Stimulated activated CD8-positive, alpha-beta memory T cell treated with anti-CD3 and anti-CD28 coated beads, Interleukin-4, amount 100 ng/mL, for 1 hour (primary cell): ENCODE measurements at places on chromosomes 6 and 20.

DNA sequence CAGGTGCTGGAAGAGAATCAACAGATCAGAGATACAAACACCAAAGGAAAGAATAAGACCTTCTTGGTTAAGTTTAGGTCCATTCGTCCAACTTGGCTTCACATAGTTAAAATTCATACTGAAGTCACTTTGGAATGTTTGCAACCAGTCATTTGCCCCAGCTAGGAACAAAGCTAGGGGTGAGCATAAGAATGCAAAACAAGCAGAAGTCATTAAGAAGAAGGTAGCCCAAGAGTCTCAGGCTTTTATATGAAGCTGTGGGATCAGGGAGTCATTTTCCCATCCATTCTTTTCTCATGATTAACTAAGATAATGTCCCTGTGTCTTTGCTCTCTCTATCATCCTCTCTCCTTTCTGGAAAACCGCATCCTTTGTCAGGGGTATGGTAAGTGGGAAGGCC, 51.5 kb upstream of the TMEM170B start:
- DNase-seq, result no peak

DNA sequence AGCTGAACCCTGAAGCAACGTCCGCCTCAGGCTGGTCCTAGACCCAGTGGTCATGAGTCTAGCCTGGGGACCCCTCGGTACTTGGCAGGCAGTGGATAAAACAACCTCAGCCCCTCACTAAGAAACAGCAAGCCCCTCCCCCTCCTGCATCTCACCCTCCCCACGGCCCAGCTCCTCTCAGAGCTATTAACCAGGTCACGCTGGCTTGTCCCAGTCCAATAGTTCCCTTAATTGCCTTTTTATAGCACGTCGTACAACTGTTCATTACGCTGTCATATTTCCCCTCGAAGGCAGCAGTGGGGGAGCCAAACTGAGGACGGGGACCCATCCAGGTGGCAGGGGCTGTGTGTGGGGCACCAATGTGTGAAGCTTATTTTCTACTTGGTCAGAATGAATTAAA, 8.6 kb upstream of the SLC32A1 start:
- DNase-seq, result no peak

- DNase-seq, result no peak
Measured at GRCh38 chr6:138240476-138241245, 22.4 kb upstream of the PBOV1 start.

DNA sequence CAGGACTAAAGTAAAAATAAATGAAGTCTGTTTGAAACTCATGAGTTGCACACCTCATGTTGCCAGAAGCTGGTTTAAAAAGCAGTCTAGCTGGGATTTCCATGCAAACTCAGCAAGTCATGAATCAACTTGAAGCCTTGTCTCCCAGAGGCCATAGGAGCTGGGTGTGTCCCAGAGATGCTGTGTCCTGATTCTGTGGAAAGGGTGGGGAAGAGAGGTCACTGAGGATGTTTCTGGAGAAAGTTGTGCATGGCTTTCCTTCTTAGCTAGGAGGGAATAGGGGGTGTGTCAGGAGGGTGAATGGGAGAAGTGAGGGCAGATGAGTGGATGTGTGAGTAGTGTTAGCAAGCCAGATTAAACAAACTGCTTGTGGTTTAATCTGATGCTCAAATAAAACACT, 111.3 kb downstream of the ADAT2 start:
- DNase-seq, result no peak

- DNase-seq, result no peak
Measured at GRCh38 chr6:5164092-5164491, 79.0 kb downstream of the PPP1R3G start.

GRCh38 chr6:83709748-83710050, 798 bp upstream of the SNAP91 start:
- no peak for DNase-seq

DNA sequence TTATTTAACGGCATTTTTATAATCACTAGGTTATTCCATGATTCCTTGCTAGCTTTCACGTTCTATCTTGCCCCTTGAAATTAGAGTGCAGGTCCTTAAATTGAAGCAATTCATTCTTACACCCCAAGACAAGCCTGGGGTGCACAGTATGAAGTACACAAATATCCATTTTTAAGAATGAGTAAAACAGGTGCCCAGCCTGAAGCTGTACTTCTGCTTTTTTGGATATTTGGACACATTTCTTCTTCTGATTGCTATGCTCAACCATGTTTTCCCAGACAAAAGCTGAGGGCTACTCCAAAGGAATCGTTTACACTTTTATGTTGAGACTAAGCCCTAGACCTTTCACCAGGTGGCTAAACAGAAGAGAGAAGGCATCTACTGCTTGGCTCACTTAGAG, 7.9 kb upstream of the TAGAP start:
- DNase-seq, result no peak

- DNase-seq, result no peak
Measured at GRCh38 chr6:166087246-166087645, 80.4 kb downstream of the TBXT start.

DNA sequence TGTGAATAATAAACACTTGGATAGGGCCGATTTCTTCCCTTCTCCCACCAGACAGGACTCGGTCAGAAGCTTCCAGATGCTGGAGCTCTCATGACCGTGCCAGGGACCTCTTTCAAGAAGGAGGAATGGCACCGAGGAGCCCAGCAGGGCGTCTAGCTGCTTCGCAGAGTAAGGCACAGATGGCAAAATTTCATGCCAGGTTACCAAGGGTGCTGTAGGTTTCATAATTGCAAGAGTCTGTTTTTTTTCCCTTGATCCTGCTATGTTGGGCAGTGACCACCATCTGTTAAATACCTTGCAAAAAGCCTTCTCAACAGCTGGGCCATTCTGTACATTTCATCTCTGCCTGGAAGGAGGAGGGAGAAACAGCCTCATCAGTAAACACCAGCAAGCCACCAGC, 111.8 kb downstream of the EDN3 start:
- DNase-seq, result no peak

GRCh38 chr20:54372313-54372712, 103.1 kb upstream of the DOK5 start:
- no peak for DNase-seq

DNA sequence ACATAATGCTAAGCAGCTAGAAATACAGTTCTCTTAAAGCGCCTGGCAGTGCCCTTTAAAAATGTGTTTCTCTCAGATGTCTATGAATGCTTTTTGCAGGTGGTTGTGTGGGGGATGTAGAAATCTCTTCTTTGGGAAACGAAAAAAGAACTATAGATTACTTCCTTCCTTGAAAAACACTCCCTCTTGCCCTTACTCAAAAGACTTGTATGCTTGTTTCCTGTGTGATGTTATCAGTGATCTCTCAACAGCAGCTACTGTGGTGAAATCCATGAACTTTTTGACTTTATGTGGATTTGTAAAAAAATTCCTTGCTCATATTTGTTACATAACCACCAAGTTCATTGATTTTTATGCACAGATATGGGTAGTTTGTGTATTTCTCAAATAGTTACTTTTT, 916.5 kb downstream of the QKI start:
- no peak for DNase-seq

DNA sequence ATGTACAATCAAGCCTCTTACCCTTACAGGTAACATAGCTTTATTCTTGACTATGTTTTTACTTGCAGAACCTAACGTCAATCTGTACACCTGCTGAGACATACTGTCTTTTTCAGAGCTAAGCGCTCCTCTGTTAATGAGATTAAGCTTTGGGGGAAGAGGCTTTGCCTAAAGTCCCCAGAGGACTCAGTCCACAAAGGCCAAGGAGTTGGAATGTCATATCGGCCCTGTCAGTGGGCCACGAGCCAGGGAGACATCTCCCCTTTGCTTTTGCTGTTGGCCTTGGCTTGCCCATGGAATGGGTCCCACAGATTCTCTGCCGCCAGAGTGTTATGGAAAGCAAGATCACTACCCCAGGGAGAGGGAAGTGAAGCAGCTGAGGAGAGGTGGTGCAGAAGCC, 64.1 kb upstream of the SOX4 start:
- no peak for DNase-seq

GRCh38 chr6:32937230-32937633, 3.6 kb downstream of the HLA-DMB start:
- no peak for DNase-seq

GRCh38 chr6:91240878-91241603, 654.2 kb upstream of the MAP3K7 start:
- no peak for DNase-seq

- DNase-seq, result no peak
Measured at GRCh38 chr6:38938741-38939140, 109.8 kb upstream of the GLP1R start.

- no peak for DNase-seq
Measured at GRCh38 chr6:138863321-138863720, 67.4 kb downstream of the ECT2L start.

GRCh38 chr20:53723045-53723444, 129.4 kb upstream of the ZNF217 start:
- DNase-seq, result no peak

DNA sequence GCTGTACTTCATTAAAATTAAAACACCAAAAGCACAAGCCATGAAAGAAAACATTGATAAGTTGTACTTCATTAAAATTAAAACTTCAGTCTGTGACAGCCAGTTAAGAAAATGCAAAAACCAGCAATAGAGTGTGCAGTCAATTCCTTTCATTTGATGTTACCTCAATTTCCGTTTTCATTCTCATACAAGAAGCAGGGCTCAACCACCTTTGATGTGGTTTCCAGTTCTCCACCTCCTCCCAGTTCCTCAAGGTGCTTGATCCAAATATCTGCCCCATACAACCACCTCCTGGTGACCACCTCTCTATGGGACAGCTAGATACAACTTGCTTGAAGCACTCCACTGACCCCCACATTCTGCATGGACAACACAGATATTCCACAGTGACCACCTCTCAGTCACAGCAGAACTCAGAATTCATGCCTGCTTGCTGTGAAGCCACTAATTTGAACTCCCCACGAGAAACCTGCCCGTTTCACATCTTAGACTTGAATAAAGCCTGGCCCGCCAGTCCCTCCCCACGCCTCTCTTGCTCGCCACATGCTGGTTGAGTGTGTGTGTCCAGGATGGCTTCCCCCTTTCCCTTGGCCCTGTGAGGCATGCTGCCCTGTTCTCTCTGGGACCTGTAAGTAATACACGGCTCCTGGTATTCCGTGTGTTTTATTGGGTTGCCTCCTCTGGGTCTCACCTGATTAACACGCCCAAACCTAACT, 66.1 kb downstream of the FAM50B start:
- no peak for DNase-seq

DNA sequence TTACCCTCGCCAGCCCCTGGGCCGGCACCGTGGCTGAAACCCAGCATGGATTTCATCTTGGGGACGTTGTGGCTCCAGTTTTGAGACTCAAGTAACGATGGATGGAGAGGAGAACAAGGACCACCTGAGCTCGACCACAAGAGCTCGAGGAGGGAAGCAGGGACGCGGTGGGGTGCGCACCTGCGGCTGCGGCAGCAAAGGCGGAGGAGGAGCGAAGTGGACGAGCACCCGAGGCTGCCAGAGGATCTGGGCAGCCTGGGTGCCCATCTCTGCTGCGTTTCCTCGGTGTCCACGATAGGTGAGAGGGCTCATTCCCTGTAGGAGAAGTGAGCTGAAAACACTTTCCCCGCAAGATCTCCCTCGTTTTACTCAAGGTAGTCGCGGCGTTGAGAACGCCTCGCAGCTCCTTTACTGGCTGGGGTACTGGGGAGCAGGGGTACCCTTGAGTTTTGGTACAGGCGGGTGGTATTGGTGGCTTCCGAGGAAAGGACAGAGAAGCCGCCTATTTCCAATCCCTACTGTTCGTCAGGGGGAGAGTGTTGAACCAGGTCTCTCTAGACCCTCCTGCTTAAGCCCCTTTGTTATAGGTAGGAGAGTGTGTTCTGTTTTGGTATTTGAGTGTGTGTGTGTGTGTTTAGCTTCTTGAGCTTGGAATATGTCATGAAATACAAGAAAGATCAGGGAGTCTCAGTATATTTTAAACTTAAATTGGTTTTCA, 137.7 kb downstream of the TRIM27 start:
- no peak for DNase-seq

GRCh38 chr20:48293671-48294070, 508.4 kb upstream of the SULF2 start:
- no peak for DNase-seq

GRCh38 chr20:15256676-15257568, 919.5 kb upstream of the FLRT3 start:
- no peak for DNase-seq

- DNase-seq, result peak; percentile 45
Measured at GRCh38 chr20:59159493-59160376, 3.9 kb upstream of the ZNF831 start.

GRCh38 chr6:22470454-22471131, 98.8 kb upstream of the HDGFL1 start:
- no peak for DNase-seq

- DNase-seq, result no peak
Measured at GRCh38 chr6:70998148-70998547, 41.3 kb upstream of the B3GAT2 start.

DNA sequence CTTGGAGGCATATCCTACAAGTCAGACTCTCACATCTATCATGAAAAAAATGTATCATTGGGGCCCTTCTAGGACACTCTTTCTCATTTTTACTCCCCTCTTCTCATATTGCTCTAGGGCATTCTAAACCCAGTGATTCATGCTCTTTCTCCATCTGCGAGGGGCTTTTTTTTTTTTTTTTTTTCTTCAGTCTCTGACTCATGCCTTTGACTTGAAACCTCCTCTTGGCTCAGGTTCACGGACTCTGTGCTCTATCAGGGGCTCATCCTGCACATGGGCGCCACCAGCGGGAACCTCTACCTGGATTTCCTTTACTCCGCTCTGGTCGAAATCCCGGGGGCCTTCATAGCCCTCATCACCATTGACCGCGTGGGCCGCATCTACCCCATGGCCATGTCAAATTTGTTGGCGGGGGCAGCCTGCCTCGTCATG, 17.8 kb downstream of the SLC22A1 start:
- DNase-seq, result no peak

- DNase-seq, result no peak
Measured at GRCh38 chr20:5031206-5031557, 29.9 kb upstream of the SLC23A2 start.

GRCh38 chr6:6377621-6378020, 57.2 kb upstream of the F13A1 start:
- no peak for DNase-seq

- DNase-seq, result no peak
Measured at GRCh38 chr6:142647449-142648035, 297.4 kb downstream of the HIVEP2 start.

DNA sequence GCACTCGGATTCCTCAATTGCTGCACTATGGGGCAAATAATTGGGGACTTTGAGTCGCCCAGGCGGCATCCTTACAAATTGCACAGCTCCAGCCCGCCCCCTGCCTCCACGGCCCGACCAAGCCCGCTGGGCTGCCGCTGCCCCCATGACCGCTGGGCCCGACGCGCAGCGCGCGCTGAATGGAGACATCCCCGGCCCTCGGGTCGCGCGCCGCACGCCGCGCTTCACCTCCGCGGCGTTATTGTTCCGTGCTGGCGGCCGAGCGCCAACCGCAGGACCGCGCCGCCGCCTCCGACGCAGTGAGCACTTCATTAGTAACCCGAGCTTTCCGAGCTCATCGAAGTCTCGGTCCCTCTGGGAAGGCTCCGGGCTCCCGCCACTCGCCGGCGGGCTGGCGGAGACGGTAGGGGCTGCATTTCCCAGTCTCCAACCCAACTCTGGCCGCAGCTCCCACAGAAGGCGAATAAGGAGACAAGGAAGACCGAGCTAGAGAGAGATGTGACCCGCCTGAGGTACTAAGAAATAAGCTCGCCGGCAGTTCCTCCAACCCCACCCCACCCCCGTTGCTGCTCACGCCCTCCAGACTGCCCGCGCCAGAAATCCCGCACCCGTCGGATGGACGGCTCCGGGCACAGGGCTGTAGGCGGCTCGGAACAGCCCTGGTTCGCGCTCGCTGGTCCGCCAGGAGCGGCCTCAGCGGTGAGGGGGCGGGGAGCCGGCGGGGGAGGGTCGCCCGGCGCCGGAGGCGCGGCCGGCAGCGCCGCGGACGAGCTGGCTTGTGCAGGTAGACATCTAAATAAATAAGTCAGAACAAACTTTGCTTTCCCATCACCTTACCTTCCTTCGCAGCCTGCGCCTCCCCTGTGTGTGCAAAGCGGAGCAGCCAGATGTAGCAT, 703 bp downstream of the EPHA7 start:
- DNase-seq, result no peak
